Retinal pigment epithelial cell (primary cell): ENCODE measurements at places on chromosomes 7 and 10.

DNA sequence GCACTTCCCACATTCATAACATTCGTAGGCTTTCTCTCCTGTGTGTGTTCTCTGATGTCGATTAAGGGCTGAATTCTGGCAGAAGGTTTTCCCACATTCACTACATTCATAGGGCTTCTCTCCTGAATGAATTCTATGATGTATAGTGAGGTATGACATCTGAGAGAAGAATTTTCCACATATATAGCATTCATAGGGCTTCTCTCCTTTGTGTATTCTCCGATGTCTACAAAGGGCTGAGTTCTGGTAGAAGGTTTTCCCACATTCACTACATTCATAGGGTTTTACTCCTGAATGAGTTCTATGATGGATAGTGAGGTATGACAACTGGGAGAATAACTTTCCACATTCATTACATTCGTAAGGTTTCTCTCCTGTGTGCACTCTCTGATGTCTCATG lies 15.6 kb downstream of the ZNF12 start:
- DNase-seq = no peak

GRCh38 chr7:116317907-116318306 lies 107.6 kb downstream of the TES start:
- peak; percentile 83 for DNase-seq

- no peak for DNase-seq
These were observed 85.9 kb upstream of the INSIG1 start for GRCh38 chr7:155211761-155212160.

GRCh38 chr10:110023785-110024465 lies 16.1 kb downstream of the ADD3 start:
- DNase-seq = no peak

GRCh38 chr7:103637094-103637493 lies 191.1 kb upstream of the SLC26A5 start:
- no peak for DNase-seq

GRCh38 chr10:12332572-12333379 lies 16.6 kb upstream of the CAMK1D start:
- no peak for DNase-seq

GRCh38 chr7:73718905-73719805 lies at the start of gene STX1A:
Gene STX1A, minus strand, starts transcription at chr7:73719669. Its CDS starts 38 bp downstream, at chr7:73719631.
- no peak for DNase-seq

- DNase-seq = peak; percentile 48
These were observed 7.8 kb upstream of the TRIM56 start for GRCh38 chr7:101077303-101078086.

DNA sequence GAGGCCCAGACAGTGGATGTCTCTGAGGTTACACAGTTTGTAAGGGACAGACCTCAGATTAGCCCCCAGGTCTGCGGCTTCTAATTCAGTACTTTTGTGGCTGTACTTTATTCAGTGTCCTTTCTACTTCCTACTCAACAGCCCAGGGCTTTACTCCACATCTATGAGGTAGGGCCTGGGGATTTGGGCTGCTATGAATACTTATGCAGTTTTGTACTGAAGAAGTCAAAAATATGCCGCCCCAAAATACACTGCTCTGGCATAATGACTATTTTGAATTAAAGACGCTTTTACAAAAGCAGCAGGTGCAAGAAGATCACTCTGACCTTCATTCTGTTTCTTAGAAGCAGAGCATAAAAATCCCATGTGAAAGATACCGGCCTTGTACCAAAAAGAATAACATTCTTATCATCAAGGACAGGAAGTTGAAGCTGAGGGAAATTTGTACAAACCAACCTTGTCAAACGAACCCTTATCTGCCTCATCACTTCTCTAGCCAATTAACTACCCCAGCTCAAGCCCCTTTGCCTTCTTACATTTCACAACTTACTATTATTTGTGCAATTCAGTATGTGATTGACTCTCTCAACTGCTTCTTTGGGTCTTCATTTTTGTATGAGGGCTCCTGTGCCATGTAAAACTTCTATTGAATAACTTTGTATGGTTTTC lies 26.1 kb upstream of the TRUB1 start:
- no peak for DNase-seq

- DNase-seq = no peak
These were observed 119.6 kb downstream of the ZMIZ1 start for GRCh38 chr10:79188154-79188965.

DNA sequence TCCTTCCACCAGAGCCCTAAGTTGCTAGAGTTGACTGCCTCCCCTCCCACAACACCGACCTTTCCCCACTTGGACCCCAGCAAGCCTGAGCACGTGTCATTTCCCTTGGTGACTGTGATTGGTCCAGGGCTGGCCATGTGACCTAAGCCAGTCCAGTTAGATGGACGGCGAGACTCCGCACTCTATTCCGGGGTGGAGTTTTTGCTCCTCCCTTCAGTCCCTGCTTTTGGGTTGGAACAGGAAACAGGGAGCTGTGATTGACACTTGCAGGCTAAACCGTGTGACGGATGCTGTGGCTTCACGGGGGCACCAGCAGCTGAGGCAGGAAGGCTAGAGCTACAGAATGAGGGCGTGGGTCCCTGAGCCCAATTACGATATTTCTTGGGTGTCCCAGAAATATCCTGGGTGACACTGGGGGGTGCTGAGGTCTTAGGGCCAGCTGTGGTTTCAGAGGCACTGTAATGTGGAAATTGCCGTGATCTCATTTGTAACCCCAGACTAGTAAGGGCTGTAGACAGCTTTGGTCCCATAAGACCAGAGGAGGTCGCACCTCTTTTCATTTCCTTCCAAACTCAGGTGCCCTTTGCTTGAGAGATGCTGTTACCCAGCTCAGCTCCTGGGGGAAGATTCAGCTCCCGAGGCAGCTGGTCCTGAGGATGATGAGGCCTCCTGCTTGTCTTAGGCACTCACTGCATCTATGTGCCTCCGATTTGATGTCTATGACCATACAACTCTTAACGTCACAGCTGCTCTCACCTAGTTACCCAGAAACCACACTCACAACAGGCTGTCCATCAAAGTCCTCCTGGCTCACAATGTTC lies 102.7 kb upstream of the NPTX2 start:
- DNase-seq = no peak

GRCh38 chr7:117202511-117202910 lies 120.3 kb downstream of the WNT2 start:
- no peak for DNase-seq

- DNase-seq = no peak
These were observed 104.7 kb upstream of the DDC start for GRCh38 chr7:50669890-50670289.

DNA sequence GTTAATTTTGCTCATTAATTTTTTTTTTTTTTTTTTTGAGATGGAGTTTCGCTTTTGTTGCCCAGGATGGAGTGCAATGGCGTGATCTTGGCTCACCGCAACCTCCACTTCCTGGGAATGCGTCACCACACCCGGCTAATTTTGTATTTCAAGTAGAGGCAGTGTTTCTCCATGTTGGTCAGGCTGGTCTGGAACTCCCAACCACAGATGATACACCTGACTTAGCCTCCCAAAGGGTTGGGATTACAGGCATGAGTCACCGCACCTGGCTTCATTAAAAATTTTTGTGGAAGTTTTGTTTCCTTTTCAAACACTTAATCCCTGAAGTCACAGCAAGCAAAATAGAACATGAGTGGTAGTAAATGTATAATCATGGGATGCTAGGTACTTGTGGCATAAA lies 857.2 kb upstream of the PHF14 start:
- no peak for DNase-seq

GRCh38 chr7:17713584-17713983 lies 226.7 kb downstream of the SNX13 start:
- DNase-seq = no peak

DNA sequence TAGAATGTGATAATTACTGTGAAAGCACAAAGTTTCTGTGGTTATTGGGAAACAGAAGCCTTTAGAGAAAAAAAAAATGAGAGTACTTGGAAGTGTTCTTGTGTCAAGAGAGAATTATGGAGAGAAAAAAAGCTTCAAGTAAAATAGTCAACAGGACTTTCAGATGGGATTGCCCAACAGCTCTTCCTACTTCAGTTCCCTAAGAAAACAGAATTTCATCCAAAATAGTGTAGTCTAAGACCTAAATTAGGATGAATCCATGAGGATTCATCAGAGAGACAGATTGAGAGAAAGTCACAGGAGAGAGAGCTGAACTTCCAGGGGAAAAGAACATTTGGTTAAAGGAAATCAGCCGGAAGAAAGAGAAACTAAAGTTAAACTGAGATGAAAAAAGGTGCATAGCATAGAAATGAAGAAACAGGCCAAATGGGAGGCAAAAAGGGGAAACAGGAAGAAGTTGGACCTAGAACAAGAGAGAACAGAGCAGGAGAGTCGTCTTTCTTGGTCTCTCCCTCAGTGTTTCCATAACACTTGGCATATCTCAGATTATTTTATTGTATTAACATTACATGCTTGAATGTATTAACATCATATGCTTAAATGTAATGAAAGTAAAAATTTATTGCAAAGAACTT lies 2.5 kb downstream of the SCIN start:
- no peak for DNase-seq

DNA sequence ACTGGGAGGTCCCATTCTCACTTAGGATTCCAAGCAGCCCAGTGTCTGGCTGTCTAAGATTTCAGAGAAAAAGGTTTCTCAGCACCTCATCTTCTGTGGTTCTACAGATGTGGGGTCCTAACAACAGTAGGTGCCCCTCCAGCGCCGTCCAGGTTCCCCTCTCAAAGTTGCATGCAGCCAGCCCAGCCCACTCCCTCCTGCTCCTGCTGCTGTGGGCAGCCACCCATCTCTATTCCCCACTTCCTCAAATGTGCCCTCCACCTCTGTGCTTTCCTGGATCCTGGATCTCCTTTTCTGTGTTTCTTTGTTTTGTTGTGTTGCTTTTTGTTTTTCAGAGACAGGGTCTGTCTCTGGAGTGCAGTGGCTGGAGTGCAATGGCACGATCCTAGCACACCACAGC lies 13.3 kb upstream of the SLC18A3 start:
- DNase-seq = no peak

DNA sequence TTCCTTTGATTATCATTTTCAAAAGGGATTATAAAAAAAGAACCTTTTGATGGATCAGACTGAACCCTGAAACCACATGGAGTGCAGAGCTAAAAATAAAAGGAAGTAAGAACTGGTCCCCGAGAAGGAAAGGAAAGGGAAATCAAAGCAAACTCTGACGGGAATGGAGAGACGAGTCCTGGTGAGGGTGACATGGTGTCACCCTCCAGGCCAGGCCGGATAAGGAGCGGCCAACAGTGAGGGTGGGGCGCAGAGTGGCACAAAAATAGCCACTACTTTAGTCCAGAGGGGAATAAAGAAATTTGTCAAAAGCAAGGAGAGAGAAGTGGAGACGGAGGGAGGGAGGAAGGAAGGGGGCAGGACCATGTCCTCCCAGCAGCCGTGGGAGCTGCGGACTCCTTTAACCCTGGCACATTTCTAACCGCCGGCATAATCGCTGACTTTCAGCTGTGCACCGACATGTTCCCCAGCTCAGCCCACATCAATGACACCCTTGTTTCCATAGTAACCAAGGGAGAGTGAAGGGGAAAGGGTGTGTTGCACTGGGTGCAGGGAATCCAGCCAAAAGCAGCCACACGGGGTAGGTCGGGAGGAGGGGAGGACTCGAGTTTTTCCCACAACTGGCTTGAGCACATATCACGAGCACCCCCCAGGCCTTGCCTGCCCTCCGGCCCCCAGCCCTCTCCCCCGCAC lies 29.7 kb downstream of the TRIM8 start:
- DNase-seq = peak; percentile 50

GRCh38 chr7:97149843-97150242 lies 32.3 kb downstream of the SDHAF3 start:
- no peak for DNase-seq

GRCh38 chr7:50166997-50167965 lies 74.2 kb upstream of the ZPBP start:
- DNase-seq = no peak

GRCh38 chr7:6395898-6396595 lies 51.7 kb downstream of the DAGLB start:
- no peak for DNase-seq

DNA sequence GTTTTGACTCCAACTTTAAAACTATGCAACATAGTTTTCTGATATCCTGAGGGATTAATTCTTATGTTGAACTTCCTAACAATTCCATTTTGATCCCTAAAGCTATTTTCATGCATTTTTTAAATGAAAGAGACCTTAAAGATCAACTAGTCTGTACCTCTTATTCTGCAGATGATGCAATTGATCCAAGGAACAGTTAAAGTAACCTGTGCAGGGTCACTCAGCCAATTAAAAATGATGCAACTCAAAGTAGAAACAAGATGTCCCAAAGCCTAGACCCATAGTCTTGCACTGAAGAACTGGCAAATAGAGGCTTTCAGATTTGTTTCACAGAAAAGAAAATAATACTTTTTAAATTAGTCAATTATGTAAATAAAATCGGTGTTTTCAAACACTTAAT lies 86.3 kb downstream of the IMMP2L start:
- DNase-seq = no peak

GRCh38 chr10:44922796-44923545 lies 11.8 kb downstream of the TMEM72 start:
- DNase-seq = no peak
